Stimulated activated CD4-positive, alpha-beta T cell treated with anti-CD3 and anti-CD28 coated beads, Interleukin-1b, Interleukin-23, amount 100 ng/mL, for 1 hour (primary cell): ENCODE measurements at places on chromosomes 1 and 21.
A peak's percentile ranks its signal among the peaks of the same experiment; 100 is the strongest.

DNA sequence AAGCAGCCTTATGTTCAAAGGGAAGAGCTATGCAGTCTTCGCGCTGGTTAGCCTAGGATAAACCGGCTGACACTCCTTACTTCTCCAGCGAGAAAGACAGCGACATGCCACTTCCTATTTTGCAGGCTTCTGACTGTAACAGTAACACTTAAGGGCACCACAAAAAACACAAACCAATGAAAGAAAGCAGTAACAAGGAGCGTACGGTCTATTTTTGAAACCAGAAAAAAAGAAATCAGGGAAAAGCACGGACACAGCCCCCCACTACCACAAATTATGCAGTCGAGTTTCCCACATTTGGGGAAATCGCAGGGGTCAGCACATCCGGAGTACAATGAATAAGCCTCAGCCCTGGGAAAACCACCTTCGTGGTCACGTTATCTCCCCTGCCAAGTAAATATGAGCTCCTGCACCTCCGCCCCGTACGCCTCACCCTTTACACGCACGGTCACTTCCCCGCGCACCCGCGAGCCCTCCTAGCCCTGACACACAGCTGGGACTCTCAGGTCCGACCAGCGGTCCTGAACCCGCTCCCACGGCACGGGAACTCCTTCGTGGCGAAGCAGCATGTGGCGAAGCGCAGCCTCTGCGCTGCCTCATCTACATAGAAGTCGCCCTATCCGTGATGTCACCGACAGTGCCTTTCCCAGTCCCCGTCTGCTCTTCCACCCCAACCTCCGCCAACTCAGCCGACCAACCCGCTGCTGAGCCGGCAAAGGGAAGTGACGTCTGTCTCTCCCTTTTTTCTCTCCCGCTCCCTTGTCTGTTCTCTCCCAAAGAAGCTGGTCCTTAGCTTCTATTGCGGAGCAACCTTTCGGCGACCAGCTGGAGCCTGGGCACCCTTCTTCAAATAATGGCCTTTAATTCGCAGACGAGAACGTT, 40.9 kb upstream of the PPIAL4F start:
- peak; percentile 46 for DNase-seq

GRCh38 chr1:244413736-244414135, 38.0 kb downstream of the ADSS2 start:
- no peak for DNase-seq

DNA sequence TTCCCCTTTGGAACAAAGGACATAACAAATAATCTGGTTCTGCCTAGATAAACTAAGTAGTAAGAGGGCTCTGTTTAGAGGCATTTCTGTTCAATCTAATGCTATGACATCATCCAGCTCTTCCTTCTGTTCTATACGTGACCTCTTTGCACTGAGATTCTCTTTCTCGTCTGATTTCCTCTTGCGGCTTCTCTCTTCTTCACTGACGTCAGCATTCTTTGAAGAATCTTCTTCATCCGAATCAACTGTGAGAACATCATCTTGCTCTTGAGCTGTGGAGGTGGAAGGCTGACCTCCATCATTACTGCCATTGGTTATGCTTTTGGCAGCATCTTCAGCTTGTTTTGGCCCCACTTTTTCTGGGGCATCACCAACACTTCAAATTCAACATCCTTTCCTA, 130.4 kb downstream of the HS2ST1 start:
- DNase-seq = no peak

- no peak for DNase-seq
Measured at GRCh38 chr21:39144191-39144590, 39.1 kb downstream of the PSMG1 start.

DNA sequence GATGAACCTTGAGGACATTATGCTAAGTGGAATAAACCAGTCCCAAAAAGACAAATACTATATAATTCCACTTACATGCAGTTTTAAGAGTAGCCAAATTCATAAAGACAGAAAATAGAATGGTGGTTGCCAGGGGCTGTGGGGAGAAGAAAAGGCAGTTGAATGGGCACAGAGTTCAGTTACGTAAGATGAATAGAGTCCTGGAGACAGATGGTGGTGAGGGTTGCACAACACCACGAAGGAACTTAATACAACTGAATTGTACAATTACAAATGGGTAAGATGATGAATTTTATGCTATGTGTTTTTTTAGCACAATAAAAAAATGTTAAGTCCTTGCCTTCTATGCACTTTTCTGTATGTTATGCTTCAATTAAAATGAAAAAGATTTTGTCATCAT, 66.6 kb downstream of the CD34 start:
- DNase-seq = no peak

GRCh38 chr1:111448482-111448917, 556 bp downstream of the WDR77 start:
- no peak for DNase-seq

- no peak for DNase-seq
Measured at GRCh38 chr1:24776821-24777220, 31.6 kb downstream of the CLIC4 start.

DNA sequence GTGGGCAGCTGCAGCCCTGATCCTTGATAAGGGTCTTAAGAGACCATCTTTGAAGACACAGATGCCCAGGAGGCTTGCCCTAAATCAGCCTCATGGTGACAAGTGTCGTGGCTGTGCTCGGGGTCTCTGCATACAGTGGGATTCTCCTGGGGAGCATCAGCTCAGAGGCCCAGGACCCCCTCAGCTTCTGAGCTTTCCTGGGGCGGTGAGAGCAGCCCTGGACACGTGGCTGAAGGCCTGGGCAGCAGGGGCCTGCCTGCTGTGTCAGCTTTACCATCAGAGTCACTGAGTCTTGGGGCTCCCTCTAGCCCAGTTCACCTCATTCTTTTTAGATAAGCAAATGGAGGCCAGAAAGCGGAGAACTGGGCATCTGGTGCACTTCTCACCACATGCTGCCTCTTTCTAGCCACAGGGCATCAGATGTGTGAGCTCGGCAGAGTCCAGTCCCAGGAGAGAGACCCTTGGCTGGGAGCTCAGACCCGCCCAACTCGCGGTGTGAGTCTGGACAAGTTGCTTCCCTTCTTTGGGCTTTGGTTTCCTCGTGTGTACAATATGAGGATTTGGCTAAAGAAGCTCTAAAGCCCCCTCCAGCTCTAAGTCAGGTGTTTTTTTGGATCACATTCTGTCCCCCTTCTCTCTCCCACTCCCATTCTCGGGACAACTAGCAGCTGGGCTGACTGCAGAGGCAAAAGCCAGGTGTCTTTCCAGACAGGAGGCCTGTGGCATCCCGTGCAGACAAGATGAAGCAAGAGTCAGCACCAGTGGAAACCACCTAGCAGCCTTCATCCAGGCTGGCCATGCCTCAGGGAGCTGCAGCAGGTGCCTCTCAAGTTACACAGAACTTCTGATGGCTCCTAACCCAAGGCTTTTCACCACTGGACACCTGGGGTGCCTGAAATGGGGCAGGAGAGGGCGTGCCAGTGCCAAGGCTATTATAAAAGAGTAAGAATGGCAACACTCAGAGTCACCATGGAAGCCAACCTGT, 119.1 kb downstream of the KCNN3 start:
- no peak for DNase-seq

- no peak for DNase-seq
Measured at GRCh38 chr1:183551924-183552323, 38.3 kb downstream of the NCF2 start.

GRCh38 chr21:35303085-35303484, 254.0 kb upstream of the RUNX1 start:
- DNase-seq = no peak

- DNase-seq = no peak
Measured at GRCh38 chr1:179372160-179372559, 6.4 kb downstream of the AXDND1 start.

DNA sequence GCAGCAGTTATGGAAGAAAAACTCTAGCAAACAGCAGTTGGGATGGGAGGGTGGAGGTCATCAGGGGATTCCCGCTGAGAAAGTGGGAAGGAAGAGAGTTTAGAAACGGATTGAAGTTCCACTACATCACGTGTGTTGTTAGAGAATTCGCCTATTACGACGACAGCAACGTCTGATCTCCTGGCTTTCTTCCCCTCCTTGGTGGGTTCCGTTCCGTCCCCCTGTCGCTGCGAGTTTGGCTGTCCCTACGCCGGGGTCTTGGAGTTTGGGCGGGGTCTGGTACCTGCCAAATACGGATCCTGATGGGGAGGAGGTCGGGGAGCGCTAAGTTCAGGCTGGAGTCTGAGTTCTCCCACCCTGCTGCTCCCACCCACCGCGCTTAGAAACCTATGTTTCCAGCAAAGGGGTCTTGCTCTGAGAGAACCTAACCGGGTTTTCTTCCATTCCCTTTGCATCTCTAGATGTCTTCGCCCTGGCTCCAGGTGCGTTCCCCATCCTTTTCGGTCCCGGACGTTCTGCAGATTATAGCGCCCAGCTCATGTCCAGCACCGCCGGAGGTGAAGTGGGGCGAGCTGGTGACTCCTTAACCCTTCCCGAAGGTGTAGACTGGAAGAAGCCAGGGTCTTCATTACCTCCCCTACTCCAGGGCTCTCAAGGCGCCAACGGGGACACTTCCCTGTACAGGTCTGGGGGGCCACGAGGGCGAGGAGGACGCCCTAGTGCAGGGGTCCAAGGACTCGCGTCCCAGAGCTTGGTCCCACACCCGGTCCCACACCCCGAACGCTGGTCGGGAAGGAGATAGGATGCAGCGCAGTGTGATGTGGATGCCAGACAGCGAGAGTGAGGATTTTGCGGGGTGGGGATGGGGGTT, 641 bp upstream of the KCNK2 start:
- no peak for DNase-seq

DNA sequence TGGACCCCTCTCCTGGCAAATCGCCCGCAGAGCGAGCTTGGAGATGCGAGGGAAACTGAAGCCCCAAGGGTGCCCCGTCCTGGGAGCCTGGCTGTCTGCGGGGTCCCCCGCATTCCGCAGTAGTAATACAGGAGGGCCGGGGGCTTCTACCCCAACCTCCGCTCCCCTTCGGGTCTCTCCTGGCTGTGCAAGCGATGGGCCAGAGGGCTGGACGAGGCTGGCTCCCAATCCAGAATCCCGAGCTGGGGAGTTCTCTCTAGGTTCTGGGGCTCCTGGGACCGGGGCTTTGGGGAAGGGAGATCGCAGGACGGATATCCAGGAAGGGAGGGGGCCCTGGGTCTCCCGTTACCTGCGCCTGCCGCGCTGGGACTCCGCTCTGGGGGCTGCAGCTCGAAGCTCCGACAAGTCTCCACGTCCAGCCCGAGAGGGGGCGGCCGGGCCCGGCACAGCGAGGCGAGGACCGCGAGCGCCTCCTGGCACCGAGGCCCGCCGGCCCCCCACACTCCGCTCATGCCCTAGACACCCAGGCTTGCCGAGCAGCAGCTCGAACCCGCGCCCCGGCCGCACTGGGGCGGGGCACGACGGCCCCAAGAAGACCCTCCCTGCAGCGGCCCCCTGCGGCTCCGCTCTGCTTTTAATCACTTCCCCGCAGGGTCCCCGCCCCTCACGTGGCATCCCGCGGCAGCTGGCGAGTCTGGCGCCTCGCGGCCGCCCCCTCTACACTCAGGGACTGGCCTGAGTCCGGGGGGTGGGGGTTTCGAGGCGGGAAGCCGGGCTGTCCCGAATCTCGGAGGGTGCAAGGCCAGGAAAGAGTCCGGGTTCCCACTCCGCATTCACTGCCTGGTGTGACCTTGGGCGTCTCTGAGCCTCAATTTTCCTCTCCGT, at the start of gene SYT6:
SYT6 (minus strand) TSS at position 609 of the 885 bp plus-strand sequence; CDS start at position 512, 97 bp downstream.
- DNase-seq = no peak

DNA sequence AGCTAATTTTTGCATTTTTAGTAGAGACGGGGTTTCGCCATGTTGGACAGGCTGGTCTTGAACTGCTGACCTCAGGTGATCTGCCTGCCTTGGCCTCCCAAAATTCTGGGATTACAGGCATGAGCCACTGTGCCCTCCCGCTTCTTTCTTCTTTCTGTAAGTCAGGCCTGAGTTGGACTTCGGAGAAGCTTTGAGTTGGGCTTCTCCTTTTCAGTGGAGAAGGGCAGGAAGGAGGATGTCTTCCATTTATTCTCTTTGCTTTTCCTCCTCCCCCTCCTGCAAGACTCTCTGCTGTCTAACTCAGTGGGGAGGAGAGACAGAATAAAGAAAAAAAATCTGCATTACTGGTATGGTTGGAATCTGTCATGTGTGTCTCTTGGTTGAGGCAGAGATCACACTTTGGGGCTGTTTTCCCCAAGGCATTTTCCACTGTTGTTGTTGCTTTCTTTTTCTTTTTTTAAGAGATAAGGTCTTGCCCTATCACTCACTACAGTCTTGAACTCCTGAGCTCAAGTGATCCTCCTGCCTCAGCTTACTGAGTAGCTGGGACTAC, 13.2 kb upstream of the DEGS1 start:
- DNase-seq = no peak

DNA sequence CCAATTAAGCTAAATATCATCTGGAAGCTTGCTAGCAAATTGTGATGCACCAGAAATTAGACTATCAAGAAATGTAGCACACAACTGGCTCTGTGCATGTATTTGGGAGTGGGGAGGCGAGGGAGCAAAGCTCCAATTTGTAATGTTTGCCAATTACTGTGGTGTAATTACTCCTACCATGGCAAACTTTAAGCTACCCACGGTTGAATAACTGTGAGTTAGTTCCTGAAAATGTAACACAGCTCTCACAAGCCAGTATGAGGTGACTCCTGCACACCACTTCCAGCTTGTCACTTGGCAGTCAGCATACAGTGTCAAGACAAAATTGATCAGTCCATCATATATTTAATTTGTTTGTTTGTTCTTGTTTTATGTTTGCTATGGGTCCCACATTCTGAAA, 141.2 kb downstream of the TM2D1 start:
- DNase-seq = no peak

GRCh38 chr1:218587900-218588299, 242.8 kb downstream of the TGFB2 start:
- no peak for DNase-seq
